Stimulated activated naive CD8-positive, alpha-beta T cell treated with anti-CD3 and anti-CD28 coated beads, Interleukin-15, Interleukin-2, amounts not matched to agents 100 U/mL and 50 U/mL, for 24 hours (primary cell): ENCODE measurements at places on chromosomes 12 and 14.
A peak's percentile ranks its signal among the peaks of the same experiment; 100 is the strongest.

DNA sequence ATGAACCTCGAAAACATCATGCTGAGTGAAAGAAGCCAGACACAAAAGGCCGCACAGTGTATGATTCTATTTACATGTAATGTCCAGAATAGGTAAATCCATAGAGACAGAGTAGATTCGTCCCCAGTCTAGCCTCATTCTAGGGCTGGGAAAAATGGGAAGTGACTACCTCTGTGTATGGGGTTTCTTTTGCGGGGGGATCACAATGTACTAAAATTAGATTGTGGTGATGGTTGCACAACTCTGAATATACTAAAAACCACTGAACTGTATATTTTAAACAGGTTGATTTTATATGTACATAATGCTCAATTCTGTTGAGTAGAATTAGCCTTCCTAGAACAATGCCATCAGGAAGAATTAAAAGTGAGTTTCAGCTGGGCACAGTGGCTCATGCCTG lies 6.3 kb upstream of the RILPL2 start:
- DNase-seq: no peak

DNA sequence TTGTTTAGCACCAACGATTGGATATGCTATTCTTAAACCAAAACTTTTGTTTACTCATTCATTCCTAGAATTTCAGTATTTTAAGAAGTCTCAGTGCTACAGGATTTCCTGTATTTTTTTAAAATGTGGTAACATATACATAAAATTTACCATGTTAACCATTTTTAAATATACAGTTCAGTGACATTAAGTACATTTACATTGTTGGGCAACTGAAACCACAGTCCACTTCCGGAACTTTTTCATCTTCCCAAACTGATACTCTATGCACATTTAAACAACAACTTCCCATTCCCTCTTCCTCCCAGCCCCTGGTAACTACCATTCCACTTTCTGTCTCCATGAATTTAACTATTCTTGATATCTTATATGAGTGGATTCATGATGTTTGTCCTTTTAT lies 30.3 kb downstream of the PDE3A start:
- DNase-seq: no peak

- DNase-seq: no peak
Observed at GRCh38 chr14:58738189-58738836, 100.6 kb downstream of the DACT1 start.

DNA sequence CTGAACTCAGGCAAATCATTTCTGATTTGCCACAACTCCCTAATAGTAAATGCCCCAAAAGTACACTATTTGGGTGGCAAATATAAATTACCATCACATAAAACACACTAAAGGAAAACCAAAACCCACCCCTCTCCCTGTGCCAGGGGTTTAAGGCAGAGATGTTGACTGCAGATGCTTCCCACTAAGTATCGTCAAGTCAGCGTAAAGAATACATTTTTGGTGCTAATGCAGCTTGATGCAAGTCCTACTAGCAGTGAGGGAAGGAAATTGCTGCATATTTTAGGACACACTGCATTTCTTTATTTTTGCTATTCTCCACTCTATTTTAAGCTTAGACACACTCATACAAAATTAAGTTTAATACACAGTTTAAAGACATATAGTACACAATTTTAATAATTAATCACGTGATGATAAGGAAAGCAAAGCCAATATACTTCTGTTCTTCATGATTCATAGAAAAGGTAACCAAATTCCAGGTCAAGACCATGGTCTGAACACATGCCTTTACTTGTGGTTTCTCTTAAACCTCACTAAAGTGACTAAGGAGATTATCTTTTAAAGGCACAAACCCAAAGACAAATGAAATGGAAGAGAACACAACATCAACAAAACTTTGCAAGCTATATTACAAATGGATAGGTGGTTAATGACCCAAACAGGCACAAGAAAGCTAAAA lies 162.2 kb downstream of the STXBP6 start:
- DNase-seq: no peak

DNA sequence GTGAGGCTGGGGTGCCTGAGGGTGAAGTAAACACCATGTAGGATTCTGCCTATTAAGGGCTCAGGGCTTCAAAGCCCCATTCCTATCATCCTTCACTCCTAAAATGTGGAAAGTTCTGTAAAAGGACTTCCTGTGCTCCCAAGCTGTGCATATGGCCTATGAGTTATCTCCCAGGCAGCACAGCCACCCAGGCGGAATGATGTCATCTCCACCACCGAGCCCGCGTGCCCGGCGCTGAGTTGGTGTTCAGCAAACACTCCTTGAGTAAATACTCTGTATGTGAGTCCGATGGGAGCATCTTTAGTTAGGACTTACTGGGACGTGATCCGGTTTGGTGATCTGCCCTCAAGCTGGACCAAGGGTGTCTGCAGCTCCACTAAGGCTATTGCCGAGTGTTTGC lies 437.3 kb downstream of the MED13L start:
- no peak for DNase-seq

DNA sequence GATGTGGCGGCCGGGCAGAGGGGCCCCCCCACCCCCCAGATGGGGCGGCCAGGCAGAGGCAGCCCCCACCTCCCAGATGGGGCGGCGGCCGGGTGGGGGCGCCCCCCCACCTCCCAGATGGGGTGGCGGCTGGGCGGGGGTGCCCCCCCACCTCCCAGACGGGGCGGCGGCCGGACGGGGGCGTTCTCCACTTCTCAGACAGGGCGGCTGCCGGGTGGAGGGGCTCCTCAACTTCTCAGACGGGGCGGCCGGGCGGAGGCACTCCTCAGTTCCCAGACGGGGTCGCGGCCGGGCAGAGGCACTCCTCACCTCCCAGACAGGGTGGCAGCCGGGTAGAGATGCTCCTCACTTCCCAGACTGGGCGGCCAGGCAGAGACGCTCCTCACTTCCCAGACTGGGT lies 469.8 kb downstream of the PCNX1 start:
- DNase-seq: no peak

DNA sequence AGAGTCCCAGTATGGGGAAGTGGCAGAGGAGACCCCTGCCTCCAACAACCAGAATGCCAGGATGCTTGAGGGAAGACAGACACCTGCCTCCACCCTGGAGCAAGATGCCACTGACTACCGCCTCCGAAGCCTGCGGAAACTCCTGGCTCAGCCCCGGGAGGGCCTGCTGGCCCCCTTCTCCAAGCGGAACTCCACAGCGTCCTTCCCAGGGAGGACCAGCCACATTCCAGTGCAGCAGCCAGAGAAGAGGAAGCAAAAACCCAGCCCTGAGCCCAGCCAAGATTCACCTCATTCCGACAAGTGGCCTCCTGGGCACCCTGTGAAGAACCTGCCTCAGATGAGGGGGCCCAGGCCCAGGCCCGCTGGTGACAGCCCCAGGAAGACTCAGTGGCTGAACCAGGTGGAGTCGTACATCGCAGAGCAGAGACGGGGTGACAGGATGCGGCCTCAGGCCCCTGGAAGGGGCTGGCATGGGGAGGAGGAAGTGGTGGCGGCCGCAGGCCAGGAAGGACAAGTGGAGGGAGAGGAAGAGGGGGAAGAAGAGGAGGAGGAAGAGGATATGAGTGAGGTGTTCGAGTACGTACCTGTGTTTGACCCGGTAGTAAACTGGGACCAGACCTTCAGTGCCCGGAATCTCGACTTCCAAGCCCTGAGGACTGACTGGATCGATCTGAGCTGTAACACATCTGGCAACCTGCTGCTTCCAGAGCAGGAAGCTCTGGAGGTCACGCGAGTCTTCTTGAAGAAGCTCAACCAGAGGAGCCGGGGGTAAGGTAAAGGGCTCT lies 93.7 kb downstream of the B4GALNT3 start:
- peak; percentile 21 for DNase-seq

- DNase-seq: no peak
Observed at GRCh38 chr12:96988919-96989318, 81.9 kb downstream of the NEDD1 start.

DNA sequence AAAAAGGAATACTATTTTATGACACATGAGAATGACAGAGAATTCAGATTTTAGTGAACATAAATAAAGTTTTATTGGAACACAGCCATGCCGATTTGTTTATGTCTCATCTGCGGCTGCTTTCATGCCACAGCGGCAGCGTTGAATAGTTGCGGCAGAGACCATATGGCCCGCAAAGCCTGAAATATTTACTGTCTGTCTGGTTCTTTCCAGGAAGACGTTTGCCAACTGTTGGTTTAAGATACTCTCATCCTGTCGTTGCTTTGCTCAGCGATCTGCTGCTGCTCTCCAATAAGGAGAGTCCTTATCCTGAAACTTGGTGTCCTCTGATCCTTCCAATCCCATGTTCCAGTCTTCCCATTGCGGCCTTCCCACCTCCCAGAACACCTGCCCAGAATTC lies 89.9 kb downstream of the SLC24A4 start:
- no peak for DNase-seq
